ENCODE measurements at places on chromosomes 13 and 19.

- DNase-seq, result no peak
Measured at GRCh38 chr13:22703601-22704209, 477.1 kb upstream of the SGCG start.

DNA sequence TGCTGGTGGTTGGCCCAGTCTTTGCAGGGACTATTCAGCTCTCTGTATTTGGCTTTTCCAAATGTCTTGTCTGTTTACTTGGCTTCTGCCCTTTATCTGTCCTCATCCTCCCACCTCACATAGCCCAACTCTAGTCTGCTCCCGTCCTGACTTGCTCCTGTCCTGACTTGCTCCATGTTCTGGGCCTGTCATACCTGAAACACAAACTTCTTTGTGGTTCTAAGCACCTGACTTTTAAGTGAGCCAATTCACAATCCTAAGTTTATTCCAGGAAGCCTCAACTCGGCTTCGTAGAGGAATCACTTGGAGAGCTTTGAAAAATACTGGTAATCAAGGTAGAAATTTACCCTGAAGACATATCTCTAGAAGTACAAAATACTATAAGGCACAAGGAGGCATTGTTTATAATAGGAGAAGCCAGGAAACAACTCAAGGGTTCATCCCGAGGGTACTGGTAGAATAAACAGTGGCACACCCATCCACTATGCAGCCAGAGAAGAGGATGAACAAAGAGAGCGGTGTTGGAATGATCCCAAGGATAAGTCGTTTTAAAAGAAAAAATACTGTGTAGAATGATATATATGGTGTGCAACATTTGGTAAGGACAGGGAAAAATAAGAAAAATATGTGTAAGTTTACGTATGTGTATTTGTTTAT lies 284.5 kb downstream of the FGF14 start:
- DNase-seq, result no peak

GRCh38 chr13:96034662-96035061 lies 18.5 kb downstream of the UGGT2 start:
- DNase-seq, result no peak

DNA sequence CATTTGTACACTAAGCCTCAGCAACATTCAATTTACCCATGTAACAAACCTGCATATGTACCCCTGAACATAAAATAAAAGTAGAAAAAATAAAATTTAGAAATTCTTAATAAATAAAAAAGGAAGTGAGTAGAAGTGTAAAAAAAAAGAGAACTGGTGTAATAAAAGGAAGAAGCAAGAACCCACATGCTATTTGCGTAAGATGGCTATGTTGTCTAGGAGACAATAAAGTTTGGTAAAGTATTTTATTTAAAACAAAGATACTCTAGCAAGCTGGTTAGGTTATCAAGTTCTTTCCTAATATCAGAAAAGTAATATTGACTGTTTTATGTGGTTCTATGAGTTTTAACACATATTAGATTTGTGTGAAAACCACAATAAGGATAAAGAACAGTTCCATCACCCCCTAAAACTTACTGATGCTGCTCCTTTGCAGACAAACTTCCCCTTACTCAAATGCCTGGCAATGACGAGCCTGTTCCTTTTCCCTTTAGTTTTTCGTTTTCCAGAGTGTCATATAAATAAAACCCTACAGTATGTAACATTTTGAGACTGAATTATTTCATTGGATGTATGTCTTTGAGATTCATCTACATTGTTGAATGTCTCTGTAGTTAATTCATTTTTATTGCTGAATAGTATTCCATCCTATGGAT lies 98.9 kb downstream of the TNFSF13B start:
- DNase-seq, result no peak

GRCh38 chr13:111976474-111977178 lies 90.3 kb upstream of the SOX1 start:
- DNase-seq, result no peak

- DNase-seq, result no peak
Measured at GRCh38 chr19:17497149-17497798, 14.2 kb upstream of the PGLS start.

- no peak for DNase-seq
Measured at GRCh38 chr19:2223959-2224358, 12.2 kb downstream of the PLEKHJ1 start.

GRCh38 chr13:80751854-80752253 lies 410.9 kb upstream of the SPRY2 start:
- DNase-seq, result no peak

GRCh38 chr19:38409631-38410133 lies 6.8 kb downstream of the FAM98C start:
- no peak for DNase-seq

DNA sequence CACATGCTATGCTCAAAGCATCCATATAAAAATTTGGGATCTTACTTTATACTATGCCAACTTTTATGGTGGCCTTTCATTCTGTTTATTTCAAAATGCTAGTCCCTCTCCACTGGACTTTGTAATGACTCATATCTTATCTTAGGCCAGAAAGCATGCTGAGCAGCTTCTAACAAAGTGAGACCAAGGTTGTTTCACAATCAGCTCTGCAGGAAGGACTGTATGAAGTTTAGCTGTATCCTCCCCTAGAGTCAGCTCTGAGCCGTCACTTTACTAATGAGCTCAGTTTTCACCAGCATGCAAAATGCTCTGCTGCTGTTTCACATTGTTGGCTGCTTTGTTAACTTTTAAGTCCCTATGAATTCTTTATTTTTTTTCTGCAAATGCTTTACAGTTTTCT lies 1608.8 kb downstream of the OLFM4 start:
- DNase-seq, result no peak

DNA sequence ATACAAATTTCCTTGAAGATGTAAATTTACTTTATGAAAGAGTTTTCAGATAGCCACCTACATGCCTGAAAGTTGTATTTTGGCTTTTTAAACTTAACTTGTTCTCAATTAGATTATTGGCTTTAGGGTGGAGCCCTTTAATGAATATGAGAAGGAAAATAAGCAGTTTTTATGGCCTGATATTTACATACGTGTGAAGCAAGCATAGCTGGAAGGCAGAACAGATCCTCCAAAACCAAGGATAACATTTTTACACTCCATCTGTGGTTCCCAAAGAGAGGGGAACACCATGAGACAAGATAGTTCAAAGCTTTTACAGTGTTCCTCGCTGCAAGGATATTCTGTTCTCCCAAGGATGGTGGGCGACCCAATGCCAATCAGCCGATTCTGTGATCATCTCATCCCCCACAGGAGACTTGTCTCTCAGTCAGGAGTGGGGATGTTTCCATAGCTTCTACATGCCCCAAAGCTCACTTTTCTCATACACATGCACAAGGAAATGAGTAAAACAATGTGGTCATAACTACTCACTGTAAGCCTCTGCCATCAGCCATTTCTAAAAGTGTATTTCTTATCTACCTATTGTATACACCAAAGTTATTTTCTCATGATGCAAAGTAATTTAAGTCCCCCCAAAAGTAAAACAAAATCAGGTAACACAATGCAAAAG lies 24.6 kb upstream of the KBTBD6 start:
- no peak for DNase-seq

All from T-helper 22 cell (primary cell).